ENCODE measurements at places on chromosomes 2 and 18. TPM values are rescaled to one million over a fixed set of nuclear protein-coding genes. Genes with fewer than 3 reads are reported as not detected.

Gene SMYD1
- total RNA-seq: not detected

Gene UGT1A1
- not detected for total RNA-seq

Gene RIT2
- total RNA-seq: not detected

Gene CACNB4
- total RNA-seq: 0.42 TPM

Gene PLCL1
- total RNA-seq: 29.6 TPM

Gene ACVR1C
- 8.9 TPM for total RNA-seq

DNA sequence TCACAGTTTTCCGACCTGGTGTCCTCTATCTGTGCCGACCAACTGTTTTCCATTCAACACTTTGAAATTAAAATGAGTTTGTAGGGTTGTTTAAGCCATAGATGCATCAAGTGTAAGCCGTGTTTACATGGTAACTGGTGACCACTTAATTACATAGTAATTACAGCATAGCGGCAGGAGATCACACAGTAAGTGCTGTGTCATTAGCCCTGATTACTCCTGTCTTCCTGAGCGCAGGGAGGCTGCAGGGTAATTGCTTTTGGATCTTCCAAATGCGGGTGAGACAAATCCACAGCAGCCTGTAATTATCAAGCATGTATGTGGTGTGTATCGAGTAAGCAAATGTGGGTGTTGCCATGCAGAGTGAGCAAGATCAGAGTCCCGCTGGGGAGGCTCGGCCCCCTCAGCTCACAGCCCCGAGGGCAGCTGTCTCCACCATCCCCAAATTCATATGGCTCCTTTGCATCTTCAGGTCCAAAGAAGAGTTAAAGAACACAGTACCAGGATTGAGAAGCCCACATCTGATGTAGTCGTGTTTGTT, 71.5 kb upstream of the HDAC4 start:
- H3K4me1 ChIP-seq: no peaks in the 10 kb centered on the region
- no peak overlapping the region for H3K27ac ChIP-seq
- DNase-seq: no peak
- H3K36me3 ChIP-seq: no peaks in the 10 kb centered on the region
- no peak overlapping the region for H3K4me3 ChIP-seq

GRCh38 chr2:108244667-108245414, 5.1 kb downstream of the SULT1C3 start:
- no peaks in the 10 kb centered on the region for H3K27me3 ChIP-seq
- H3K36me3 ChIP-seq: no peaks in the 10 kb centered on the region
- H3K4me1 ChIP-seq: no peaks in the 10 kb centered on the region

Measured in naive thymus-derived CD4-positive, alpha-beta T cell (primary cell).